Activated B cell treated with CpG ODN at 0.5 μM for 24 hours (primary cell): ENCODE measurements at places on chromosomes 3 and 15. TPM values are rescaled to one million over a fixed set of nuclear protein-coding genes. Genes with fewer than 3 reads are reported as not detected.

The ZPLD1 gene
- total RNA-seq: not detected in 2 replicates

The MESP1 gene
- total RNA-seq: 0.24 and 0.71 TPM in 2 replicates

The GLDN gene
- total RNA-seq: not detected in 2 replicates

The CNTN4 gene
- 0.05 TPM in 1 of 2 replicates, not detected in the other for total RNA-seq

The PLCH1 gene
- total RNA-seq: 0.12 and 0.27 TPM in 2 replicates

The FSIP1 gene
- total RNA-seq: 0.32 and 0.53 TPM in 2 replicates

The ANKRD34C gene
- not detected in 2 replicates for total RNA-seq
